Activated CD4-positive, CD25-positive, alpha-beta regulatory T cell (primary cell): ENCODE measurements at places on chromosomes 13 and 19.

GRCh38 chr19:28554321-28555091 lies 658.4 kb downstream of the UQCRFS1 start:
- DNase-seq: no peak

- DNase-seq: no peak
Measured at GRCh38 chr19:17721111-17721628, 1.9 kb downstream of the MAP1S start.

GRCh38 chr19:19379527-19379926 lies 25.9 kb upstream of the GATAD2A start:
- DNase-seq: no peak

DNA sequence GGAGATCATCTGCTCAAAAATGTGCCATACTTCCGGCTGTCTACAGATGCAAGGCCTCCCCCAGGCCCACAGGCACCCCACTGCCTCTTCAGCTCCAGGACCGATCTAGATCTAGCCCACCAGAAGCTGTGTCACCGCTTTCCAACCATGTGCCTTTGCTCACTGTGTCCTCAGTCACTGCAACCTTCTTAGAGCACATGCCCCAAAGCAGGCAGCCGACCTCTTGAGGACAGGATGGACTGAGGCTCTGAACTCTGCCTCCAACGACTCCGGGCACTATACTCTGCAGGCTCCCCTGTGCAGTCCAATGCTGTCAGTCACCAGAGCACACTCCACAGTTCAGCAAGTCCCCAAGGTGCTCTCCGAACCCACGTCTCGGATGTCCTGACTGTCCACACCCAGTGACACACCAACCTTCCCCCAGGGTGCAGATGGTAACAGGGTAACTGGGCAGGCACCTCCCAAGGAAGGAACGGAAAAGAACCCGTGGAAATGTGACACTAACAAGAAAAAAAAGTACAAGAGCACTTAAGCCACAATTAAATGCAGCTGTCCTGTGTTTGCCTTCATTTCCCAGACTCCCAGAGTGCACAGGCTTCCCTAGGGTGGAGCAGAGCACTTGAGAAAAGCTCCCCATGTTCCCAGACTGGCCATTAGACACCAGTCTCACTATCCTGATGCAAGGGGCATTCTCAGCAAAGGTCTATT lies 4.8 kb downstream of the STK24 start:
- DNase-seq: no peak

- no peak for DNase-seq
Measured at GRCh38 chr19:46788968-46789338, 559 bp upstream of the SLC1A5 start.

GRCh38 chr19:29724102-29724641 lies 9.1 kb upstream of the C19orf12 start:
- no peak for DNase-seq

GRCh38 chr13:109758937-109759480 lies 27.4 kb downstream of the IRS2 start:
- DNase-seq: no peak

- no peak for DNase-seq
Measured at GRCh38 chr19:330503-330902, 14.1 kb downstream of the MIER2 start.

DNA sequence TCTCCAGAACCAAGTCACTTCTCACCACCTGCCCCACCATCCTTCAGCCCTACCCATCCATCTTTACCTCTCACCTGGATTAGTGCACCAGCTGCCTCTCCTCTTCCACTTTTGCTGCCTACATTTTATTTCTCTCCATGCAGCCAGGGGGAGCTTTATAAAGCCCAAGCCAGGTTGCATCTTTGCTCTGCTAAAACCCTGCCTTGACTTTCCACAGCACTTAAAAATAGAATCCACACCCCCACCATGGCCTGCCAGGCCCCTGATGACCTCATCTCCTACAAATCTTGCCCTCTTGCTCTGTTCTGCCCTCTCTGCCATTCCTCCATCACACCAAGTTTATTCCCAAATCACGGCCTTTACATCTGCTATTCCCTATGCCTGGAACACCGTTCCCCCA lies 1.8 kb downstream of the HOOK2 start:
- DNase-seq: no peak

GRCh38 chr13:53807251-53807834 lies 778.7 kb downstream of the OLFM4 start:
- no peak for DNase-seq

DNA sequence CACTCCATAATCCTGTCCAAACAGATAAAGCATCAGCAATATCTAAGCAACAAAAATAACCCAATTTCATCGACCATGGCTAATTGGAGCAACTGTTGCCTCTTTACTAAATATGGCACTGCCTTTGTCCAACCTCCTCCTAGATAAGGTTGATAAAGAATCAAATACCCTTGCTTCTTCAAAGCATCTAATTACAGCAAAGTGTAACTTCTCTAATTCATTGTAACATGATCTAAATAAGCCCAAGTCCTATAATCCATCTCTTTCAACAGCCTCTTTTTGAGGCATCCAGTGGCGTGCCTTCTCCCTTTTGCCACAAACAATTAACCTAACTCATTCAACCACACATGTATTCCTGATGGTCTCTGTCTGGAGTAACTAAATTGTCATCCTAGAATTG lies 81.7 kb upstream of the KLHL1 start:
- no peak for DNase-seq

DNA sequence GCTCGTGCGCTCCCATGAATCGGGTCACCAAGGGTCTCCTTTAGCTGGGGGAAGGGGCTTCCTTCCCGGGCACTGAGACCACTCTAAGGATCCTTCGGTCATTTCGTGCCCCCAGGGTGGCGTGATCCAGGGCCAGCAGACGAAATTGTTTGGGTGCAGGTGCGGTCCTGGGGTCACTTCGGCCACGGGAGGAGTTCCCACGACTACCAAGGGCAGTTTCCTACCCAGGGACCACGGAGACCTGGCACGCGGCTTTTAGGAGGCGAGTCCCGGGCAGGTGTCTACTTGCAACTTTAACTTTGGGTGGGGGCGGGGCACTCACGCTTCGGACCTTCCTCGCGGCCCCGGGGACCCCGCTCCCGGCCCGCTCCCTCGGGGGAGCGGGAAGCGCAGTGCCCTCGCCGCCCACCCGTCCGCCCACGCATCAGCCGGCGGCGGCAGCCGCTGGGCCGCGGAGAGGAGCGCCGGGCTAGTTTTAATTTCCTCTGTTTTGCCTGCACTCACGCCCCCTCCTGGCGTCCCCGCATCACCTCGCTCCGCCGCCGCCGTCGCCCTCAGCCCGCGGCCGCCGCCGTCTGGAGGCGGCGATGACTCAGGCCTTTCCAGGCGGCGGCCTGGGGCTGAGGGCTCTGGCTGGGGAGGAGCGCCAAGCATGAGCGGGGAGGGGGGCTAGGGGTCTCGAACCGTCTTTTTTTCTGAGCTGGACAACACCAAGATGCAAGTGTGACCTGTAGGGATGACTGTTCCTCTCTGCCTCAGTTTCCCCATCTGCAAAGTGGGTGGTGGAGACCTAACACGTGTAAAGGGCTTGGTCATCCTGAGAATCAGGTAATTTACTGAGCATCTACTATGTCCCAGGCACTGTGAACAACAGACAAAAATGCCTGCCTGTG lies 21.8 kb downstream of the OLFM2 start:
- peak; percentile 53 for DNase-seq
